NCI-H2081 (cell line): ENCODE measurements at places on chromosomes 6 and 20.

- no peak for DNase-seq
Observed at GRCh38 chr6:139979021-139979725, 604.7 kb upstream of the CITED2 start.

- no peak for DNase-seq
Observed at GRCh38 chr6:113363048-113363798, 493.9 kb upstream of the MARCKS start.

DNA sequence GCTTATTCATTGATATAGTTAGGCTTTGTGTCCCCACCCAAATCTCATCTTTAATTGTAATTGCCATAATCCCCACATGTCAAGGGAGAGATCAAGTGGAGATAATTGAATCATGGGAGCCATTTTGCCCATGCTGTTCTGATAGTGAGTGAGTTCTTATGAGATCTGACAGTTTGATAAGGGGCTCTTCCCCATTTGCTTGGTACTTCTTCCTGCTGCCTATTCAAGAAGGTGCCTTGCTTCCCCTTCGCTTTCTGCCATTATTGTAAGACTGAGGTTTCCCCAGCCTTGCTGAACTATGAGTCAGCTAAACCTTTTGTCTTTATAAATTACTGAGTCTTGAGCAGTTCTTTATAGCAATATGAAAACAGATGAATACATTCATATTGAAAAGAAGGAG lies 45.6 kb downstream of the CENPW start:
- DNase-seq, result no peak

DNA sequence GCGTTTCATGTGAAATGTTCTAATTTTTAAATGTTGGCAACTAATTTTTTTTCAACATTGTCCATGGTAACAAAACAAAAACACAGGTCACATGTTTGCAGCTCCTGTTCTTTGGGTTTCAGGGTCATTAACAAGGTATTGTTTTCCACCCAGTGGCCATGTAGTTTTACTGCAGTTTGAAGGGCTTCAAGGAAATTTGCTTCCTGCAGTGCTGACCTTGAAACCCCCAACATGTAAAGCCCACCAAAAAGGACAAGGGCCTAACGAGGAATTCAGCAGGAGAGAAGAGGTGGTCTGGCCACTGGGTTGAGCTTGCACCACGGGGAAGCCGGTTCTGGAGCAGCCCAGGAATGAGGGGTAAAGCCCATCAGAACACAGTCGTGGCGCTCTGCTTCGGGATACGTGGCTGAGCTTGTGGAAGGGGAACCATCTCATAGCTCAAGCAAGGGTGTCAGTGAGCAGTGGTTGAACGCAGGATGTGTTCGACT lies 13.9 kb upstream of the KLHL31 start:
- DNase-seq, result no peak

- DNase-seq, result no peak
Observed at GRCh38 chr6:131124336-131125071, 10.8 kb upstream of the AKAP7 start.

- peak; percentile 81 for DNase-seq
Observed at GRCh38 chr20:48759631-48760245, 68.1 kb downstream of the PREX1 start.

DNA sequence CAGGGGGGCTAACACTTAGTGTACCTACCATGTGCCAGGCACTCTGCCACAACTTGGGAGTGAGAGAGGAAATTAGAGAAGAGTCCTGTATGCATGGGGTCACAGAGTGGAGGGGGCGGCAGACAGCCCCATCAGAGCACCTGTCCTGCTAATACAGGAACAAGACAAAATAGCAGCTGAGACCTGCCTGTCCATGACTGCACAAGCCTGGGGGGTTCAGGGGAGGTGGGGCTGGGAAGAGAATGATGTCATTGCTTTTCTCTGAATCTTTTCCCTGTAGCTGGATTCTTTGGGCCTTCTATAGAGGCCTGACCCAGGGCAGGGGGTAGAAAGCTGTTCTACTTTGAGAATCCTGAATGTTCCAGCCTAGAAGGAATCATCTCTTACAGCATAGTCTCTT lies 37.4 kb downstream of the FOXP4 start:
- no peak for DNase-seq

GRCh38 chr6:41680182-41680965 lies 42.1 kb downstream of the MDFI start:
- no peak for DNase-seq

DNA sequence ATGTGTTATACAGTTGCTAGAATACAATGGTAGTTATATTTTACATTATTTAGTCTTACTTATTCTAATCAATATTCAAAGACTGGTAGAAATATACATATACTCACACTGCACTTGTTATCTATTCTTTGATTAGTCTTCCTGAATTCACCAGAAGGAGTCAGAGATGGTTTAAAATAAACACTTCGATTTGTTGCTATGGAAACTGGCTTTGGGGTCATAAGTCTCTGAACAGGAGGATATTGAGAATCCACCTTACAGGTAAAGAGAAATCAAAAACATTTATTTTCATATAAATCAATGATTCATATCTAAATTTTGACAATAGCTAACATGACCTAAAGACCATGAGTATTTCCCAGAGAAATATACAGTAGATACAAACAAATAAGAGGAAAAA lies 41.6 kb downstream of the NUP153 start:
- DNase-seq, result no peak

GRCh38 chr20:33020278-33021161 lies 10.9 kb upstream of the BPIFB6 start:
- DNase-seq, result no peak

- DNase-seq, result peak; percentile 42
Observed at GRCh38 chr6:118565311-118565960, 17.3 kb downstream of the PLN start.

DNA sequence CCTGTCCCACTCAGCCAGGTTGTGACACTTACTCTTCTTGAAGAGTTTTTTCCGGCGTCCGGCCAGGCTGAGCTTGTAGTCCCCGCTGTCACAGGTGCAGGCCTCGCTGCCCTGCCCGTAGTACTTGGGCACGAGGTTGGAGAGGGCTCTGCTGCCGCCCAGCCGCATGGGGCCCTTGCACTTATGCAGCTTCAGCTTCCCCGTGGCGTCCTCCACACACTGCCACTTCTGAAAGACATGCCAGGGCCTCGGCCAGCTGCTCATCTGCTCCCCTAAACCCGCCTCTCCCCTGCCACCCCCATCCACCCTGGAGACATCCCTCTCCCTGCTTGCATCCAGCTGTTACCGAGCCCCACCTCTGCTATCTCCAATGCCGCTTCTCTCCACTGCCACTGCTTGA lies 113.1 kb downstream of the SULF2 start:
- DNase-seq, result no peak

DNA sequence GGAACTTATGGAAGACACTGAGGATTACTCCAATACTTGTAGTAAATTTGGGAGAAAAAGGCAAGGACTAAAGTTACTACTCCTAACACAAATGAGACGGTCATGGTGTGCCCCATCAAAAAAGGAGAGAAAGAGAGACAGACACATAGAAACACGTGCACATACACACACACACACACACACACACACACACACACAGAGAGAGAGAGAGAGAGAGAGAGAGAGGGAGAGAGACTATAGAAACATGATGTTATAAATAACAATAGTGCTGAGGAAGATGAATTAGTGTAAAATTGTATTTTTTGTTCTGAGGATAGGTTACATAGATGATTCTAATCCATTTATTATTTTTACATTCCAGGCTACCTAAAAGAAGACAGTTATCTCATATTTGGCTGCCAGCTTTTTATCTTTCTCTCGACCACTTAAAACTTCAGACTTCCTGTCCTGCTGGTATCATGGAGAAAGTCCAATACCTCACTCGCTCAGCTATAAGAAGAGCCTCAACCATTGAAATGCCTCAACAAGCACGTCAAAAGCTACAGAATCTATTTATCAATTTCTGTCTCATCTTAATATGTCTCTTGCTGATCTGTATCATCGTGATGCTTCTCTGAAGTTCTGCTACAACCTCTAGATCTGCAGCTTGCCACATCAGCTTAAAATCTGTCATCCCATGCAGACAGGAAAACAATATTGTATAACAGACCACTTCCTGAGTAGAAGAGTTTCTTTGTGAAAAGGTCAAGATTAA lies 10.5 kb downstream of the PLN start:
- DNase-seq, result no peak

DNA sequence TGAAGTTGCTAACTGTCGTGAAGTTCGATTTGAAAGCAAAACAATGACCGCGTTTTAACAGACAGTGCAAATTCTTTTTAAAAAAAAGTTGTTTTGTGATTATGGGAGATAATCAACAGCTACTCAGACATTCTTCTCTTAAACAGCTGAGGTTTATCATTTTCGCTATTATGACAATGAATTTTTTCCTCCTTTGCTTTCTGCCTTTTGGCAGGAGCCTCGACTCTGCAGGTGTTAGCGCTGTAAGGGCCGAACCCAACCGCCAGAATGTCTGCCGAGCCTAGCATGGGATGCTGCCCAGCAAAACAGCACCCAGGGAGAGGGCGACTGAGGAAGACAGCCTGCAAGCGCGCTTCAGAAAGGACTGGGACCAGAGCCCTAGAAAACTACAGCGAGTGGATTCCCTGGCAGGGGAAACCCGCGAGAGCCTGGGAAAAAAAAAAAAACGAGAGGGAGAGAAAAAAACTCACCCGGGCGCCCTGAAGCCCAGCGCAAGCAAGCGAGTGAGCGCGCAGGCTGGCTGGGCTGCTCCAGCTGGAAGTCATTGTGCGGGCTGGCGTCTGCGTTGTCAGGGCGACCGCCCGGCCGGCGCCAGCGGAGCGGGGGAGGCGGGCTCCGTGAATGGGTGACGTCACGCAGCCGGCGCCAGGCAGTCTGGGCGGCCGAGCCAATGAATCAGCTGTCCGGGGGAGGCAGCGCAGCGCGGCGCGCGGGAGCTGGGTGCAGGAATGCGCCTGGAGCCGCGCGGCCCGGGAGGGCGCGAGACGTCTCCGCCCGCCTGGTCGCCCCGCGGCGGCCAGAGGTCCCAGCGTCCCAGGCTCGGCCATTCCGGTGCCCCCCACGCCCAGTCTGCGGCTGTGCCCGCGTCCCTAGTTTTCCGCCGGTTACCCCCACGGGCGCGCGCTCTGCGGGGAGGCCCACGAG lies 32.7 kb upstream of the ID4 start:
- peak; percentile 95 for DNase-seq

GRCh38 chr6:162005372-162005771 lies 722.2 kb downstream of the PRKN start:
- no peak for DNase-seq

GRCh38 chr20:16885746-16886145 lies 137.6 kb downstream of the OTOR start:
- no peak for DNase-seq

- no peak for DNase-seq
Observed at GRCh38 chr20:38049800-38050199, 16.3 kb downstream of the RPRD1B start.

GRCh38 chr6:66962082-66962481 lies 1255.1 kb upstream of the EYS start:
- no peak for DNase-seq

- DNase-seq, result no peak
Observed at GRCh38 chr6:149054559-149055194, 262.8 kb upstream of the TAB2 start.

DNA sequence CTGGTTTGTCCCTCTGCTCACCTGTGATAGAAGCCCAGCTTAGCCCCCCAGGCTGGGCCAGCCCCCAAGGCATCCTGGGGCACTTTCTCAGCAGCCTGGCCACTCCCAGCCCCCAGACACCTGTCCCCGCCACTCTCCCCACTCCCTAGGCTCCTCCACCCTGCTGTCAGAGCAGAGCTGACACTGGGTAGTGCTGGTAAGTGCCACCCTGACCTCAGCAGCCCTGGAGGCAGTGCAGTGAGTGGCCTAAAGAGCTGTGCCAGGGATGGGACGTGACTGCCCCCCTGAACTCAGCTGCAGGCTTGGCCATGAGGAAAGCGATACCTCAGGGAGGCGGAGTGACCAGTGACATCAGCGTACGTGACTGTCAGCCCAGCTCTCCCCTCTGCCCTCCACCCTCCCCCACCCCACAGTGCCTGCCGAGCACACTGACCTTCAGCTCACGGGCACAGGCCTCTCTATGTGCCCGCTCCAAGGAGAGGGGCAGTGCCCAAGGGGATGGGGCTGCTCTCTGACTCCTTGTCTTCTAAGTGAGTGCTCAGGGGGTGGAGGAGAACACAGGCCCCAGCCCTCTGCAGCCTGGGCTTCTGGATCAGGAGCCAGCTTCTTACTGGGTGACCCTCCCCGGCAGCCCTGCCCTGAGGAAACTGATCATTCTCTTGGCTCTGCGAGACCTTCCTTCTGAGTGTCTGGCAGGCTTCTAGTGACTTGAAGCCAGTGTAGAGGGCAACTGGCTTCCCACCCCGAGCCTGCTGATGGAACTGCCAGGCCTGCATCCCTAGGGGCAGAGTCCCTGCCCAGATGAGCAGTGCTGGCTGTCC lies 172.7 kb downstream of the MRPL14 start:
- DNase-seq, result no peak

DNA sequence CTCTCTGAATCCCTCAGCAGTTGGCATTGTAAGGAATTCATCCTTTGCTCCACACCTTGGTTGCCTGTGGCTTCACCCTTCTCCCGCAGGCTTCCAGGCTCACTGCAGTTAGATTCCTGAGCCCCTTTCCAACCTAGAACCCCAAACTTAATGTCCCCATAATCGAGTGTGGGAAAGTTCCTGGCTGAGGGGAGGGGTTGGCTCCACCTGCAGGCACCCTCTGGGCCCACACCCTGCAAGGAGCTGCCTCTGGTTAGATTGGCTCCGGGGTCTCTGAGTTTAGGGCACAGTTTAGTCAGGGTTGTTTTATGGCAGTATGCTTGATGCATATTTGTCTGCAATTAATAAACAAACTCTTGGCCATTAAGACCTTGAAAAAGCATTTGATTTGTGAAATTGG lies 63.4 kb downstream of the MTHFD1L start:
- no peak for DNase-seq

DNA sequence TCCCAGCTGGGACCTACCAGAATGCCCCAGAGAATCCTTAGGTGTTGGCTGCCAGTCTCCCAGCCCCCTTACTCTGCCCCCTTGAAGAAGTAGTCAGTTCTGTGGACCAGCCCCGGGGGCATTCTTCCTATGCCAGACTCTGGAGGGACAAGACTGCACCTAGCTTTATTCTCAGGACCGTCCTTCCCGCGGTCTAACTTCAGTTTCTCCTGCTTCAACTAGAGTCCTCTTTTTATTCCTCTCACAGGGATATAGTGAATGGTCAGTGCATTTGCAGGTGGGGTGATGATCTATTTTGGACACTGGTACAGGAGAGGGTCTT lies 35.9 kb upstream of the MDFI start:
- no peak for DNase-seq

DNA sequence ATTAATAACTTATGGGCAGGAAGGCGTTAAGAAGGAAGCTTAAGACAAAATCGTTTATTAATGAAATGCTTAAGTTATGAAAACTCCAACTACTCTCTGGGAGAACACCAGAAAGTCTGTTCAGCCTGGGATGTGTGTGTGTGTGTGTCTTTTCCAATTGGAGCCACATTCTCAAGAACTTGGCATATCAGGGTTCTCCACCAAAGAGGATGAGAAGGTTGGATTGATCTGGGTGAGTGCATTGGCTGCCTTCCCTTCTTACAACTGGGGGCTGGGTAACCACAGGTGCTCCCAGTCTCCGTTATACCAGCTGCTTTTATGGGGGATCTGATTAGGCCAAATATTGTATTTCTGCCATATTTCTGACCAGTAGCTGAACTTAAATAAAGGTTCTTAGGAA lies 102.1 kb downstream of the MAN1A1 start:
- DNase-seq, result no peak

- no peak for DNase-seq
Observed at GRCh38 chr6:11929241-11929835, 82.8 kb upstream of the HIVEP1 start.
